Suprapubic skin (tissue), 4 donors: ENCODE measurements at places on chromosomes 4 and X.

DNA sequence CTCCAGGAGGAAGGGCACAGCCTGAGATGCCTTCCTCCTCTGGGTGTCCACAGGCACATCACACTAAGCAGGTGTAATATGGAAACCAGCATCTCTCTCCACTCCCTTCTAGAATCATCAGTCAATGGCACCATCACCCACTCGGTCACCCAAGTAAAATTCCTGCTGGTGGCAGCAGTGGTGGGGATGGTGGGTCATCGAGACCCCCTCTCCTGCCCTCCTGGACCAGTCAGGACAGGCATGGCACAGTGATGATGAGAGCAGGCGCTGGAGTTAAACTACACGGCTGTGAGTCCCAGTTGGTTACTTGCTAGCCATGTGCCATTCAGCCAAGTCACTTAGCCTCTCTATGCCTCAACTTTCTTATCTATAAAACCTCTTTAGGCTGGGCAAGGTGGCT lies 42.5 kb downstream of the SCD5 start:
- no peak for DNase-seq

DNA sequence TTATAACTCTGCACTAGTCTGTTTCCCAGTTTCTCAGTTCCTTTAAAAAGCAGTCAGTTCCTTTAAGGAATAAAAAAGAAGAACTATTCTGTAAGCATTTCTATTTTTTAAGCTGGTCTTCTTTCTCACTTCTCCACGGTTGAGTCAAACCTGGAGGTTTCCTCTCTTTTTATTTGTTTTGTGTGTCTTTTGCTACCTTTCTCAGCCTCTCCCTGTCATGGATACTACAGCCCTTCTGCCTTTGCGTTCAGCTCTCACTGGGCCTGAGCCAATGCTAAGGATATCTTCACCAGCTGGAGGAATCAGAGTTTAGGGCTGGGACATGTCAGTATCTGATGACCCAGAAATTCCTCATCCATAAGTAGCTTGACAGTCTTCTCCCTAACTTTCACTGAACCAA lies 49.7 kb upstream of the PRKX start:
- DNase-seq: no peak

DNA sequence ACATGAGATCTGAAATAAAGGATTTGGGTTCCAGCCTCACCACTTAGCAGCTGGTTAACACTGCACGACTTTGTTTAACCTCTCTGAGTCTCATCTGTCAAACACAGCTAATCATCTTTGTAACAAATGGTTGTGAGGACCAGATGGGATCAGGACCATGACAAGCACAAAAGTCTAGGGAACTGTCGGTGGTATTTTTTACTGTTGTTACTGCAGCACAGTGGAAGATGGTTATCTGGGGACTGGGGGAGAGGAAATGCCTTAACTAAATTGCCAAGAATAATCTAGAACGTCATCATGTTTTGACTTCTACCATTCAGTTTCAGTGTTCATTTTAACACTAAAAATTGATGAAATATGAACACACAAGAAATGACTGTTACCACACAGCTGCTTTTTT lies 99.5 kb downstream of the ADGRA3 start:
- DNase-seq: no peak

GRCh38 chrX:48472225-48472624 lies 2.2 kb upstream of the SLC38A5 start:
- no peak for DNase-seq

DNA sequence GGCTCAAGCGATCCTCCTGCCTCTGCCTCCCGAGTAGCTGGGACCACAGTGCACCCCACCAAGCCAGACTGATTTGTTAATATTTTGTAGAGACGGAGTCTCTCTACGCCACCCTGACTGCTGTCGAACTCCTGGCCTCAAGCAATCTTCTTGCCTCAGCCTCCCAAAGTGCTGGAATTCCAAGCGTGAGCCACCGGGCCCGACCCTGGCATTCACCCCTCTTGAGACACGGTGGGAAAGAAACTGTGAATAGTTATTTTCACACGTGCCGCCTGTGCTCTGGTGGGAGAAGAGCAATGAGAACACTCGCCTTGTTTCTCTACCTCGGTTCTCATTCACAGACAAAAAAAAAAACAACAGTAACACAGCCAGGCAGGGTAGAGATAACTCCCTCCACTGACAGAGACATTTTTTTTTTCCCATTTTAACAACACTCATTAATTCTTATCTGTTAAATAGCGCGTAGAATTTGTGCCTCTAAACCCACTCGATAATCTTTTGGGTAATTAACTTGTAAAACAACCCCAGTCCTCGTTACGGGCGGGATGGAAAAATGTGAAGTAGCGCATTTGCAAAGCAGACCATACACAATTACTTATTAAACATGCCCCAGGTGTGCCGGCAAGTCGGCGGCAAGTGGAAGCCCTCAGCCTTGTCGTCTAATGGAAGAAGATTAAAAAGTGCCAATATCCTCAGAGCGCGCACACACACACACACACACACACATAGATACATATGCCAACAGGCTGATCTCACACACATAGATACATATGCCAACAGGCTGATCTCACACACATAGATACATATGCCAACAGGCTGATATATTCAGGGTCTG lies 103.3 kb downstream of the DHRSX start:
- DNase-seq: peak; percentile 71
